Stimulated activated CD4-positive, alpha-beta T cell treated with anti-CD3 and anti-CD28 coated beads, Interleukin-1b, Interleukin-23, amount 100 ng/mL, for 1 hour (primary cell): ENCODE measurements at places on chromosomes 1 and 21.
A peak's percentile ranks its signal among the peaks of the same experiment; 100 is the strongest.

GRCh38 chr1:235857756-235858155, 8.9 kb downstream of the LYST start:
- DNase-seq = no peak

GRCh38 chr21:24938573-24938972, 668.7 kb downstream of the MRPL39 start:
- no peak for DNase-seq

DNA sequence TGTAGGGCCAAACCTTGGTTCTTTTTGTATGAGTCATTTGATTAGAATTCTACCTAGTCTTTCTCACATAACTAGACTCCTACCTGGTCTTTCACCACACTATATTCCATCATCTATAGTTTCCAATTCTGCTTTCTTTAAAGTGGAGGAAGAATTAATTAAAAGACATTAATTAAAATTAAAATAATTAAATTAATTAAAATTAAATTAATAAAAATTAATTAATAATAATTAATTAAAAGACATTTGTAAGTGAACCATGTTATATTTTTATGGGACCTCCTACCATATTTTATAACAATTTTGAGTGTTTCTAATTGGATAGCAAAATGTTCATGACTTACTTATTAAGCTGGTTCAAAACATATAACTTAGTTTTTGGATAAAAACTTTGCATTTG, 77.4 kb downstream of the CCDC18 start:
- DNase-seq = no peak

- no peak for DNase-seq
These were observed 11.9 kb upstream of the CLDN8 start for GRCh38 chr21:30227633-30228404.

- no peak for DNase-seq
These were observed 688.6 kb upstream of the ADGRL4 start for GRCh38 chr1:79695138-79695537.

- DNase-seq = no peak
These were observed 10.5 kb upstream of the MAPKAPK2 start for GRCh38 chr1:206674236-206674635.

DNA sequence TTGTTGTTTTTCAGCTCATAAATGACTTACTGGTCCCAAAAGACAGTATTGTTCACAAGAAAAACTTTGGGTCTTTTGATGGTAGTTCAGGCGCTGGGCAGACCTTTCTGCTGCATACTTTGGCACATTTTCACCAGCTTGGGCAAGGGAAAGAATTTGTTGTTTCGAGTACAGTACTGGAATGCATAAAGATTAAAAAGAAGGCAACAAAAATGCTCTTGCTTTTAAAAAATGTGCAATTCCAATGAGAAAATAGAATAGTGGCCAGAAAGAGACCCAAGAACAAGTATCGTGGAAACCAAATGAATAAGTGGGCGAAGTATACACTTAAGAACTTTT, 56.0 kb downstream of the CLIC6 start:
- no peak for DNase-seq

DNA sequence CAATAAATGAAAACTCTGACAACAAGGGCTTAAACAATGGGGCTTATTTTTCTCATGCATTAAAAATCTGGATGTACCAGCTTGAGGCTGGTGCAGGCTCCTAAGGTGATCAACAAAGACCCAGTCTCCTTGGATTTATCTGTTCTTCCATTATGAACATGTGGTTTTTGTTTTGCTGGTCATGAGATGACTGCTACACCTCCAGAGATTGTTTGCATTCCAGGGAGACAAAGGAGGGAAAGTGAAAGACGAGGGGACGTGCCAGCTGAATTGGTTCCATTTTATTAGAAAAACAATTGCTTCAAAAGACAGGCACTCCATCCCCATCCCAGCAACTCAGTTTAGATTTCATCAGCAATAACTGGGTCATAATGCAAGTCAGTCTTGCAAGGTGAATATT, 90.9 kb upstream of the KCNK1 start:
- no peak for DNase-seq

DNA sequence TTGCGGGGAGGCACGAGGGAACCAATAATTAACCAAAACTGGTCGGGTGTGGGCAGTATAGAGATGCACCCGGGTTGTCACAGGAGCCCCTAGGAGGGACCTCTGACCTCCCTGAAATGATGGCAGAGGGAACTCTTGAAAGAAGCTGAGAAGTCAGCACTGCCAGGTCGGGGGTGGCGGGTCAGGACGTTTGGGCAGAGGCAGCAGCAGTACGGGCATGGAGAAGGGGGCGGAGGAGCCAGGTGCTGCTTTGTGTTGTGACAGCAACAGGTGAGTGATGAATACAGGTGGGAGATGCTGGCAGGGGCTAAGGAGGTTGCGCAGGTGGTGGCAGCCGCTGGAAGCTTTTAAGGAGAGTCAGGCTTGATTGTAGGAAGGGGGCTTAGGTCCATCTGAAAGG, 11.7 kb downstream of the TNFRSF1B start:
- DNase-seq = no peak

DNA sequence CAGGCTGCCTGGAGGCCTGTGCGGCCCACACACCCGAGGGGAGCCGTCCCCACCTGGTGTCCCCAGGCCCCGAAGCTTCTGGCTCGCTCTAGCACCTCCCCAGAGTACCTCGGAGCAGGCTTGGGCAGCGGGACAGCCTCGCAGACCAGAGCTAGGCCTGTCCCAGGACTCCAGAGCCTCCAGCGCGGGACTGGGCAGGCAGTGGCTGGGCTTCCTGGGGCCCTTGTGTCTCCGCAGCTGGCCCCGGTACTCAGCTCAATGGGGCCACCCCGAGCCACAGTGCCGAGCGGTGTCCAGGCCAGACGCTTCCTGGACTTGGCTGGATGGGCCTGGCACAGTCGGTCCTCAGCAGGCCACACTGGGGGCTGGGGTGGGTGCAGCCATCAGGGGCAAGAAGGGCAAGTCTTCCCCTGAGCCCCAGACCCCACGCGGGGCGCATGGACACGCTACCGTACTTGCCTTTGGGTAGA, 4.9 kb downstream of the SCNN1D start:
- no peak for DNase-seq

- no peak for DNase-seq
These were observed 35.3 kb downstream of the CLIC6 start for GRCh38 chr21:34704119-34704518.

DNA sequence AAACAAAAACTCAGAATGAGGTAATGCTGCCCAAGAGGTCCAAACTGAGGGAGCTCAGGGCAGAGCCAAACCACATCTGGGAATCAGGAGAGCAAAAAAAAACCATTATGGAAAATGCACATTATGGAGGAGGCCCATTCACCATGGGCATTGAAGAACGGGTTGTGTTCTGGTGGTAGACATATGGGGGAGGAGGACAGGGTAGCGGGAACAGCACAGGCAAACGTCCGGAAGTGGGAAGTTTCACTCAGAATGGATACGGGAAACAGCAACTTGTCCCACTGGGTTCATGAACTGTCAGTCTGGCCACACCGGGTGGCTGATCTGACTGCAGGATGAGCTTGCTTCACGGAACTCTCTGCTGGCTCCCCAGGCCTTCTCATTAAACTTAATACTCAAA, 139.7 kb downstream of the RRAGC start:
- no peak for DNase-seq

DNA sequence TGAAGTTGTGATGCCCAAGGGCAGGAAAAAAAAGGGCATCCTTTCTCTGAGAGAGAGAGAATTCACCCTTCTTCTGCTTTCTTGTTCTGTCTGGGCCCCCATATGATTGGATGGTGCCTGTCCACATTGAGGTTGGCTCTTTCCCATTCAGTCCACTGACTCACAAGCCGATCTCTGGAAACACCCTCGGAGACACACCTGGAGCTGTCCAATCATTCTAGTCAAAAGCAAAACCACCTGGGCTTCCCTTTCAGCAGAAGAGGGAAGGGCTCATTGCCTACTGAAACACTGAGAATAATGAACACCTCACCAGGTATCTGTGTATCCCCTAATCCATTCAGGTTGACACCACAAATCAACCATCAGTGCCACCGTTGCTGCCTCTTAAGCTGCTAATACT, 103.7 kb upstream of the GNG12 start:
- no peak for DNase-seq

GRCh38 chr1:60428127-60428526, 354.6 kb upstream of the C1orf87 start:
- DNase-seq = no peak

GRCh38 chr1:171973421-171973820, 132.1 kb downstream of the DNM3 start:
- DNase-seq = no peak

DNA sequence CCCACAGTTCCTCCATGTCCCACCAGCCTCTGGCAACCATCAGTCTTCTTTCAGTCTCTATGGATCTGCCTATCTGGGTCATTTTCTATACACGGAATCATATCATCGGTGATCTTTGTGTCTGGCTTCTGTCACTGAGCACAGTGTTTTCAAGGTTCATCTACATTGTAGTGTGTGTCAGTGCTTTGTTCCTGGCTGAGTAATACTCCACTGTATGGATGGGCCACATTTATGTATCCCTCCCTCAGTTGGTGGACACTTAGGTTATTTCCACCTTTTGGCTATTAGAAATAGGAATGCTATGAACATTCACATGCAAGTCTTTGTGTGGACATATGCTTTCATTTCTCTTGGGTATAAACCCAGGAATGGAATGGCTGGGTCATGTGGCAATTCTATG, 46.6 kb downstream of the RIPK4 start:
- no peak for DNase-seq

GRCh38 chr21:43211760-43212115, 42.9 kb downstream of the CRYAA start:
- no peak for DNase-seq

- DNase-seq = peak; percentile 22
These were observed 1.9 kb downstream of the LY9 start for GRCh38 chr1:160797861-160798273.

GRCh38 chr1:160717306-160717705, 5.7 kb upstream of the CD48 start:
- DNase-seq = no peak

GRCh38 chr1:914891-915280, 8.8 kb upstream of the SAMD11 start:
- no peak for DNase-seq

GRCh38 chr1:41622402-41622801, 137.9 kb upstream of the EDN2 start:
- DNase-seq = no peak

DNA sequence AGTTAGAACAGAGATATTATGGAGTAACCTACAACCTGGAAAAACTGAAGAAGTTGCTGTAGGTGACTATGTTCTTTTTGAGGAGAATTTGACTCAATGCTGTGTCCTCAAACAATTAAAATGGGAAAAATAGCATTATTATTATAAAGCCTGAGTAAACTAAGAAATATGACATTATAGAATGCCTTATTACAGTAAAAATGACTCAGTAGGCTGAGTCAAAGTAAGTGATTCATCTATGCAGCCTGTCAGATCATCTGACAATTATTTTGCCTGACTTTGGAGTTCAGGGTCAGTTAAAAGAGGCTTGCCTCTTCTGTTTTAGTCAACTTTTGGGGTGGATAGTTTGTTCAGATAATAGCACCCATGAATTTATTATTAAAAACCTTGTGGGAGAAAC, 150.8 kb upstream of the PTGFR start:
- DNase-seq = no peak

DNA sequence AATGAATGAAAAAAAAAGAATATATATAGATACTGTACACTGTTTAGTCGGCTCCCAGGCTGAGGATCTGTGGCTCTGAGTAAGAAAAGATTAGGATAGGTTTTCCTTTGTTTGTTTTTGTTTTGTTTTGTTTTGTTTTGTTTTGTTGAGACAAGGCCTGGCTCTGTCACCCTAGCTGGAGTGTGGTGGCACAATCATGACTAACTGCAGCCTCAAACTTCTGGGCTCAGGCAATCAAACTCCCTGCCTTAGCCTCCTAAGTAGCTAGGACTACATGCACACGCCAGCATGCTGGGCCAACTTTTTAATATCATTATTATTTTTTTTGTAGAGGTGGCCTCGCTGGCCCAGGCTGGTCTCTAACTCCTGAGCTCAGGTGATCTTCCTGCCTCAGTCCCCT, 87.9 kb upstream of the PTBP2 start:
- no peak for DNase-seq

DNA sequence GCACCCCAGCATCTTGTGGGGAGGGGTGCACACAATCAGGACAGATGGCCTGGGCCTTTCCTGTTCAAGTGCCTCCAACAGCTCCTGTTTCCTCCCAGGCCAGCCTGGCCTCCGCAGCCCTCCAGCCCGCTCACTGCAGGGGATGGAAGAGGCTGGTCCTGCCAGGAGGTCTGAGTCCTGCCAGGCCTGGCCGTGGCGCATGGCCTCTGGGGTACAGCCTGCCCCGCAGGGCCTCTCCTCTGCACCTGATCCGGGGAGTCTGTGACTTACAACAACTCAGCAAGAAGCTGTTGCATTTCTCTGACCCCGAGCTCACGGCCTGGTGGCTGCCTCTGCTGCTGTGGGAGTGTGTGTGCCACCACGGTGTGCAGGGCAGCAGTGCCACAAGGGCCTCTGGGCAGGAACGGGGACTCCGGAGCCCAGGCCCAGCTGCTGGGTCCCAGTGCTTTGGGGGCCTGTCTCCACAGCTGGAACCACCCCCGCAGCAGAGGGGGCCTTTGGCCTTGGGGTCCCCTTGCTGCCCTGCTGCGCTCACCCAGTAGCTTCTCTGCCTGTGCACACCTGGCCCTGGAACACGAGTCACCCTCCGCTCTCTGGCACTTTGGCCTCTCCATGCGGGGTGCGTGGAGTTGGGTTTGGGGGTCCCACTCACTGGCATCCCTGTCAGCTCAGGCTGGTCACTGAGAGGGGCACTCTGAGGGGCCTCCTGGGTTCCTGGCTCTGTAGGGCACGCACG, 17.4 kb upstream of the LRRC3 start:
- no peak for DNase-seq

DNA sequence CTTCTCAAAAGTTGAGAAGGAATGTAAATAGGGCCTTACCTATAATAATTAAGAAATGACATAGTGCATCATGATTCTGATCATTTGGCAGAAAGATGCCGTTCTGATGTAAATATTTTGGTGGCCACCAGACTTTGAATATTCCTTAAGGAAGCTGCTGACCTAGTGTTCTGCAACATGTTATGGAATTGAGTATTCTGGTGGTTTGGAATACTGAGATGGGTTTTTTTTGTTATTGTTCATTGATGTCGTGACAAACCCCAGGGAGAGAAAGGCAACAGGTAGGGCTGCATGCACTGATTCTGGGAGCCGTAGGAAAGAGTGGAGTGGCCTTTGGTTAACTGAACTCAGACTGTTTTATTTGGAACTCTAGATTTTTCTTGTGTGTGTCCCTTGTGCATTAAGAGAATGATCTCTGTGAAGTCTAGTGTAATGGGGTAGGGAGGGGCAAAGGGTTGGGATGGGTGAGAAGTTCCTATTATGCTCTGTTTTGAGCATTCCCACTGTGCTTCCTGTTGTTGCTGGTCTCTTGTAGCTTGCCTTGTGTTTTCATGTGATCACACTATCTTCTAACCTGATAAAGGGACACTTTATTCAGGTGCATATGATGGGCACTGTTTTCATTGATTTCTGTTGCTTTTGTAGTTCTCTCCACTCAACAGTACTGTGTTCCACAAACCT, 25.0 kb downstream of the ZBTB8B start:
- DNase-seq = no peak

GRCh38 chr1:15771836-15772515, 13.4 kb downstream of the FBLIM1 start:
- DNase-seq = no peak
